ENCODE measurements at places on chromosomes 2 and 18.

DNA sequence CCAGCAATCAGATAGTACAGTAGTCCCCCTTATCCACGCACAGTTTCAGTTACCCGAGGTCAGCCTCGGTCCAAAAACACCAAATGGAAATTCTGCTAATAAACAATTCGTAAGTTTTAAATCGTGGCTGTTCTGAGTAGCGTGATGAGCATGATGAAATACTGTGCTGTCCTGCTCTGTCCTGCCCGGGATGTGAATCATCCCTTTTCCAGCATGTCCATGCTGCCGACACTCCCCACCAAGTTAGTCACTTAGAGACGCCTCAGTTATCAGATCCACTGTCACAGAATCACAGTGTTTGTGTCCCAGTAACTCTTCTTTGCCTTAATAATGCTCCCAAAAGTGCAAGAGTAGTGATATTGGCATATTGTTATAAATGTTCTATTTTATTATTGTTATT is 62.1 kb downstream of the MEX3C start:
- no peak for DNase-seq

- no peak for DNase-seq
Measured at GRCh38 chr2:128530025-128530573, 211.4 kb upstream of the HS6ST1 start.

- DNase-seq: peak; percentile 62
Measured at GRCh38 chr2:179096090-179096489, 46.2 kb upstream of the CCDC141 start.

DNA sequence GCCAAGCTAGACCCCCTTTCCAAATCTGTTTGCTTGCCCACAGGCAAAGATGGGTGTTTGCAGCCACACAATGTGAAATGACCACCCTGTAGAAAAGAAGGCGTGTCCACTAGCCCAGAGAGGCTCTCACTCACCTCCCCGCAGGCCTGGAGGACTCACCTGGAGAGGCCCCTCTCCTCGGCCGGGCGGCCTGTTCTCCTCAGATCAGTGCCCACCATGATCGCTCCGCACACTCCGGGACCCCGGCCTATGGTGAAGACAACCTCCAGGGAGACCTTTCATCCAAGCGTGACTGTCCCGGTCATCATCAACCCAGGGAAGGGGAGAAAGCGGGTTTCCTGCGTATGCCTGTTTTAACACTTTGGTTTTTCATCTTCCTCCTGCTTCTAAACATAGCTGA is 328.7 kb upstream of the SALL3 start:
- no peak for DNase-seq

DNA sequence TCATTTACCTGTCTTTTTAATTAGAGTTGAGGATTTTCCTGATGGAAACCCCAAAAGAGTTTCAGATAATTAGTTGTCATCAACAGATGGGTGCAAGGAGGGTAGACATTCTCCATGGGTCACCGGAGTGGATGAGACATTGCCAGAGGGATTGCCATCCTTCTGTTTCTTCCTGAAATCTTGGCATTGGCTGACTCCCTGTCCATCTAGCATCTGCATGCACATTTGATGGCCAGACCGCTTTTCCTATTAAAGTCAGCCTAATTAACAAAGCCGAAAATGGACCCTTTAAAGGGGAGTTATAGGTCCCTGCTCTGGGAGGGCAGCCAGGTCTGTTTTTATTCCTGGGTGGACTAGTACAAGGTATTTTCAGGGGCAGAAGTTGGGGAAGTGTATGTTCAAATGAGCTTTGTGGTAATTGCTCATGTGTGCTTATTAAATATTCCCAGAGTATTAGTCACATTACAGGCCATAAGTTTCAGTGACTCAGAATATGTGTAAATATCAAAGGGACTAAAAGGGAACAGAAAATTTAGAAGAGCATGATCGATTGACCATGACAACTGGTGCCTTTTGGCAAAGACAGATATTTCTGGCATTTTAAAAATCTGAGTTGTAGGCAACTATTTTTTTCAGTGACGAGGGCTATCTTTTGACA is 209.8 kb downstream of the PHLPP1 start:
- DNase-seq: no peak

DNA sequence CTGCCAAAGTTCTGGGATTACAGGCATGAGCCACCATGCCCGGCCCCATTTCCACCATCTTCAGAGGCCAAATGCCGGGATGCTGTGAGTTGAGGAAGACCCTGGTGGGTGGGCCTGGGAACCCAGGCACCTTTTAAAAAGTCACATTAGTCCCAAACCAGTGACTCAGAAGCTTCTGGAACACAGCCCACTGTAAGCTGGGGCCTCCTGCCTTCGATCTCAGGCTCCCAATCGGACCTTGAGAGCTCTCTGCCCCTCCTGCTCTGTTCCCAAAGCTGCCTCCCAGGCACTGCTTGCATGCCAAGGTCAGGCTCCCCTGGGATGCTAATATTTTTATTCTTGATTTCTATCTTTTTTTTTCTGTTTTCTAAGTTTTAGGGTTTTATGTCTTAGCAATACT is 4.2 kb downstream of the ADCY3 start:
- no peak for DNase-seq

- no peak for DNase-seq
Measured at GRCh38 chr2:222479859-222480258, 55.5 kb downstream of the SGPP2 start.

- no peak for DNase-seq
Measured at GRCh38 chr2:11366326-11366741, 21.9 kb upstream of the ROCK2 start.

GRCh38 chr2:137987011-137987410 is 22.7 kb downstream of the HNMT start:
- DNase-seq: no peak

GRCh38 chr2:59701271-59701994 is 852.0 kb downstream of the BCL11A start:
- DNase-seq: no peak

GRCh38 chr2:18623782-18624181 is 34.4 kb upstream of the NT5C1B start:
- no peak for DNase-seq

DNA sequence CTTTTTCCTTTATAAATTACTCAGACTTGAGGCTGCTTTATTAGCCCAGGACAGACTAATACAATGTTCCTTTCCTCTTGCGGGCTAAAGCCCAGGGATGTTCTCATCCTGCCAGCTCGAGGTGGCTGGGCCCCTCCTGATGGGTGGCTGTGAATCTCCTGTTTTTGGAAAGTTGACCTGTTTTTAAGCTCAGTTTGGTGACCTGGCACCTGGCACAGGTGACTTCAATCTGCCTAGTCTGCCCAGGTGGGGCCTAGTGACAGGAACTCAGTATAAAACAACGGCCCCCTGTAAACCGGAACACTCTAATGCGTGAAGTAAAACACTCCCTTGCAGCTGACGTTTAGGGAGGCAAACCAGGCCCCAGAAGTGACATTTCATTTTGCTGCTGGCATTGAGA is 92.7 kb upstream of the SNTG2 start:
- DNase-seq: no peak

DNA sequence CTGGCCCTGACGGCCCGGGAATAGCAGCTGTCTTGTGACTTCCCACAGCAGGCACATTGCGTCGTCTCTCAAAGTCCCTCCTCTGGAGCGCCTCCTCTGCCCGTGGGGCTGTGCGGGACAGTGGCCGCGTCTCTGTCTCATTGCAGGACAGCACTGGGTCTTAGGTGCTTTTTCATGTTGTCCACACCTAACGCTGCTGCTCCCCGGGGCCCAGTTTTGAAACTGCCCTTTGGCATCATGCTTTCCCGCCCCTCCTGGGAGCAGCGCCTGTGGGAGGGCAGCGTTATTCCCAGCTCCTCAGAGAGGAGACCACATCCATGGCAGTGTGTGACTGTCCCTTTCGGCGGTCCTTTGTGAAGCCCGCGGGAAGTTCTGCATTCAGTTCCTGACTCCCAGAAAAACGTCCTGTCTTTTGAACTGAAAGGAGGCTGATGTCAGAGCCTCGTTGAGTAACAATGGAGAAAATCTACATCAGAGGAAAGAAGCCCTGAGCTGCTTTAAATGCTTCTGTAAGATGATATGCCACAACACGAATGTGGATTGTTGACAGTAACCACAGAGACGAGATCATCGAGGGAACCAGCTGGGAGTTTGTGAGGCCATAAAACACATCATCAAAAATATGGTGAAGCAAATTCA is 226.0 kb downstream of the FAM210A start:
- DNase-seq: no peak

GRCh38 chr2:78606895-78607294 is 418.6 kb upstream of the REG3G start:
- DNase-seq: no peak

DNA sequence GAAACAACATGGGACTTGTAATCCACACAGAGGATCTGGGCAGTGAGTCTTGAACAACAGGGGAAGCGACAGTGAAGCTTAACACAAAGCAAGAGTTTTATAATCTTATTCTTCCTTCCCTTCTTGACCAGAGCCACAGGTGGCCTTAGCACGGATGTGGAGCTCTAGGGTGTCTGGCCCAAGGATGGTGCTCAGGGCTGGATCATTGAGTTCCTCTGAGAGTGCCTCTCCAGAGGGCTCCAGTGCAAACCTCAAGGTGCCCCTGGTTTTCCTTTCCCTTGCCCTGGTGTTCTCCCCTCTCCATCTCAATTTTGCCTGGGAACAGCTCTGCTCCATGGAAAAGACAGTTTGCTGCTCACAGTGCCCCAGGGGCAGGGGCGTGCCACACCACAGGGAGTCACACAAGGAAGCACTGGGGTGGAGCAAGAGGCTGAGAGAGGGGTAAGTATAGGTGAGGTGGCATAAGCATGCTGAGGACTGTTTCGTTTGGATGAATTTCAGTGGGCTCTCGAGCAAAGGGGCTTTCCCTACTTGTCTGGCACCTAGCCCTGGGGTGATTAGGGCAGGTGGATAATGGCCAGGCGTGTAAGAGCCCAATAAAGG is 88.6 kb upstream of the B3GNT7 start:
- no peak for DNase-seq

DNA sequence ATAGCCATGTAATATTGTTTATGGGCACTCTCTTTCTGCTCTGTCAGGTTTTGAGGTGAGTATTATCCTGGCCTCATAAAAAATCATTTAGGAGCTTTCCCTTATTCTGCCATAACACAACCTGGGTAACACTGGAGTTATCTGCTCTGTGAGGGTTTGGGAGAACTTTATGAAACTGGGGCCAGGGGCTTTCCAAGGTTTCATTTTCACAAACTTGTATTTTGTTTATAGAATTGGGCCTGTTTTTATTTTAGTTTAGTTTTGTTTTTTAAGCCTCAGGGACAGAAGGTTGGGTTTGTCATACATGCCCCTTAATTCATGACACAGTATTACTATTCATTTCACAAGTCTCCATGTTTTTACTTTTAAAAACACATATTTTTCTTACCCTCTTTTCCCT is 83.5 kb downstream of the IRS1 start:
- no peak for DNase-seq

DNA sequence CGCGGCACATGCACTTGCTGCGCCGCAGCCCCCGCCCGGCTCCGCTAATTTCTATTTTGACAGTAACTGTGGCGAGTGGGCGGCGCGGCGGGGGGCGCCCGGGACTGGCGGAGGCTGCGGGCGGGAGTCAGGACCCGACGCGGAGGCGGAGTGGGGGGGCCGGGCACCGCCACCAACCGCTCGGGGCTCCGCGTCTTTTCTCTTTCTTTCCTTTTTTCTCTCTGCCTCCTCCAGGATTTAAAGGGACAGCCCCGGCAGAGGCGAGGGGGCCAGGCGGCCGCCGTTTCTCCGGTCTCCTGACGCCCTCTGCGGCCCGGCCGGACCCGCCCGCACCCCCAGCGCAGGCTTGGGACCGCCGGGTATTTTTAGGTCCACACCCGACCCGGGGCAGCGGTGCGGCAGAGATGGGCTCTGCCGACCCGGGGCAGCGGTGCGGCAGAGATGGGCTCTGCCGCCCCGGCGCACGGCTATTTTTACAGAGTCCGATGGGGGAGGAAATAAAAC is 460 bp upstream of the ZBTB7C start:
- peak; percentile 58 for DNase-seq

GRCh38 chr2:206311026-206311425 is 36.6 kb downstream of the ZDBF2 start:
- DNase-seq: no peak

DNA sequence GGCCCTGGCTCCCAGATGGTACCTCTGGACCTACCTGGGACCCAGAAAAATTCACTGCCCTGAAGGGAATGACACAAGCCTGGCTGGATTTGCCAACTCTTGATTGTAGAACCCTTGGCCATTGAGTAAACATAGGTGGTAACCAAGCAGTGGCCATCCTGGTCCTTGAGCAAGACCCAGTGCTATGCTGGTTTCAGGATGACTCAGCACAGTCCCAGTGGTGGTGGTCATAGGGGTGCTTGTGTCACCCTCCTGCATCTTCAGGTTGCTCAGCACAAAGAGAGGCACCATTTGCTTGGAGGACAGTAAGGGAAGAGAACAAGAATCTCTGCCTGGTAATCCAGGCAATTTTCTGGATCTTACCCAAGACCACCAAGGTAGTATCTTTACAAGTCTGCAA is 52.9 kb downstream of the UPP2 start:
- DNase-seq: no peak

DNA sequence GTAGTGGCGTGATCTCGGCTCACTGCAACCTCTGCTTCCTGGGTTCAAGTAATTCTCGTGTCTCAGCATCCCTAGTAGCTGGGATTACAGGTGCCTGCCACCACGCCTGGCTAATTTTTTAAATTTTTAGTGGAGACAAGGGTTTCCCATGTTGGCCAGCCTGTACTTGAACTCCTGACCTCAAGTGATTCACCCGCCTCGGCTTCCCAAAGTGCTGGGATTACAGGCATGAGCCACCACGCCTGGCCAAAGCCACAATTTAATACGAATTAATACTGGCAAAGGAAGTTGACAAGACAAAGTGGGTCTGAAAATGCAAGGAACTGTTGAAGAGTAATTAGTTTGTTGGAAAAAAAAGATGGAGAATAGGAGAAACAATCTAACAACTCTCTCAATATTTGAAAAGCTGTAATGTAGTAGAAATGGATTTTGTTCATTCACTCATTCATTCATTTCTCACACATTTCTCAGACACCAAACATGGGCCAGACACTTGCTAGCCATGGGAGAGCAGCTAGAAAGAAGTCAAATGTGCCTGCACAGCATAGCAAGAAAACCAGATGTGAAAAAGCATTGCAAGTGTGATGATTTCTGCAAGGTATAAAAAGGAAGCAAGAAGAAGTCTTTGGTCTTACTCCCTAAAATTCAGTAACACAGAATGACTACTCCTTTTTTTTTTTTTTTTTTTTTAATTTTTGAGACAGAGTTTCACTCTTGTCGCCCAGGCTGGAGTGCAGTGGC is 39.4 kb upstream of the ATL2 start:
- DNase-seq: no peak

DNA sequence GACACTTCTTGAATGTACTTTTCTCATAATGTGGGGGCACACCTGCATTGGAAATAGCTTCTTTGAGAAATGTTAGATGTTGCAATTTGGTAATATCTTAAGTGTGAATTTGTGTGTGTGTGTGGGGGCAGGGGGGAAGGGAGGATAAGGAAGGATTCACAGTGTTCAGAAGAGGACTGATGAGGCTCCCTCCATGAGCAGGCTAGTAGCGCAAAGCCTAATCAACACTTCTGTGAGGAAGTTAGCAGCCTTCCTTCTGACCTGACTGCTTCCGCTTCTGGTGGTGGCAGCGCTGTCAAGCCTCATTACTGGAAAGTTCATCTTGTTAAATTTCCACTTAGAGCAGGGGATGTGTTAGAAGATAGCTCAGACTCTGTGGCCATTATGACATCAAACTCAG is 295.4 kb upstream of the SPRED2 start:
- no peak for DNase-seq

GRCh38 chr2:120565929-120566328 is 169.7 kb upstream of the GLI2 start:
- no peak for DNase-seq
